ENCODE measurements at places on chromosomes 3 and 15.
A peak's percentile ranks its signal among the peaks of the same experiment; 100 is the strongest.

- no peak for ATAC-seq
Measured at GRCh38 chr15:48569591-48570302, 75.8 kb downstream of the FBN1 start.

- peak; percentile 64 for ATAC-seq
Measured at GRCh38 chr3:183180110-183180783, 17.7 kb upstream of the LAMP3 start.

DNA sequence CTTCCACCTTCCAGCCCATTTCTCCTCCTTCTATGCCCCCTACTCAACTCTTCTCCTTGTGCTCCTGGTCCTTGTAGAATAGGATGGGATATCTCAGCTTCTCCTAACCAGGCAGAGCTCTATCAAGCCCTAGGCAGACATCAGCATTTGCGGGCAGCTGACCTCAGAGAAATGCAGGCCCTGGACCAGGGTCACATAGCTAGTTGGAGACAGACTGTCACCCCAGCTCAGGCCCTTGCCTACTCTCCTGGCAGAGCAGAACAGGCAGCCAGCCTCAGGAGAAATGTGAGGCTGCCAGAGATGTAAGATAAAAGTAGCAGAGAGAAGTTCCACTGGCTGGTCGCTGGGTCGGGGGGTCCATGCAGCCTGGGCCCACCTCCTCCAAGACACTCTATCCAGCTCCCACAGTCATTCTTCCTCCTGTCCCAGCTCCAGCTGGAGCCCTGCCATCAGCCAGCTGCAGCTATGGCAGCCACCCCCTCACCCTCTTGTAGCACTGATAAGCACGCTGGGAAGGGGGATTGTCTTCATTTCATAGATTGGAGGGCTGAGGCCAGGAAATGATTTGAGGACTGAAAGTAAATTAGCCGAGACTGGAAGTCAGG, 4.0 kb downstream of the CYP8B1 start:
- ATAC-seq: no peak

DNA sequence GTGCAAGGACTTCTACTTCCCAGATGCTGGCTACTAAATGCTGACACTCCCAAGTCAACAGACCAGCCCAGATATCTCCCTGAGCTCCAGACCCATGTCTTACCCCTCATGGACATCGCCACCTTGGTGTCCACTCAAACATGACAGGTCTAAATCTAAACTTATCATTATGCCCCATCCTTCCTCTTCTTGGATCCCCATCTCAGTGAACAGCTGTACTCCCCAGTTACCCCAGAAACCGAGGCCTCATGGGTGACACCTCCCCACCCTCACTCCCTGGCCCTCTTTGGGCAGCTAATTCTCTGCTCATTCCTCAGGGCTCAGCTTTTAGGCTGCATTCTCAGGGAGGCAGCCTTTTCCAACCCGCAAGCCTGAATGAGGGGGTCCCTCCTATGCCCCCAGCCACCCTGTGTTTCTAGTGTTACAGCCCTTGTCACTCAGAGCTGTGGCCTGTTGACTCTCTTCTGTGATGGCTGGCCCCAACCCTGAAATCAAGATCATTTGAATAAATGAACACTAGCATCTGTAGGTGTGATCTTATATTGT, 5.4 kb downstream of the EHD4 start:
- ATAC-seq: no peak

- no peak for ATAC-seq
Measured at GRCh38 chr3:52844290-52844975, 9.6 kb upstream of the MUSTN1 start.

DNA sequence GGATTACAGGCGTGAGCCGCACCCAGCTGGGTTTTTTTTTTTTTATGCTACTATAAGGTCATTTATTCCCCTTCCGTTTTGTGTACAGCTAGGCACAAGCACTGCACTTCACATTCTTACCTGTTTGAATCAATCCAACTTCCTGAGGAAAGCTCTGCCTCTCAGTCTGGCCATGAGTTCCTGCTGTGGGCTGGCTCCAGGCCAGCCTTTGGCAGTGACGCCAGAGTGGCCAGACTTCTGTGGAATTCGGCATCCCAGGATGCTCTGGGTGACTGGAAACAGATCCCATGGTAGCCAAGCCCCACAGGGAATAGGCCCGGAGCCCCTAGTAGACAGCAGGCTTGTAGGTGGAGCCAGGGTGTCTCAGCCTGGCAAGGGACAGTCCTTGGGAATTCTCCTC, 21.5 kb upstream of the TIMP4 start:
- no peak for ATAC-seq

- no peak for ATAC-seq
Measured at GRCh38 chr3:105039004-105039403, 327.7 kb upstream of the ALCAM start.

DNA sequence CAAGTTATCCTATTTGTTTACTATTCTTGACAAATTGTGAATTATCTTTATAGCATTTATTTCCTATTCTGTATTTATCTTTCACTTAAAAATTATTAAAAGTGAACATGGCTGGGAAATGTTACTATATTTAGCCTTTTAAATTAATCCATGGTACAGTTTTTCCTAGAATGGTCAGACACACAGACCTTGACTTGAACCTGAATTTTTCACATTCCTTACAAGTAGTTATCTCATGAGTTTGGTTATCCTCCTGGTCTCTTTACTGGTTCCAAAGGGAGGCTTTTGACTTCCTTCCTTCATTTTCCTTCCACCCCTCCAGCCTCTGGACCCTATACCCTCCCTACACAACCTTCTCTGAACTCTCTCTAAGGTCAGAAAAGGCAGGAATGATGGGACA, 280.6 kb downstream of the SATB1 start:
- no peak for ATAC-seq

DNA sequence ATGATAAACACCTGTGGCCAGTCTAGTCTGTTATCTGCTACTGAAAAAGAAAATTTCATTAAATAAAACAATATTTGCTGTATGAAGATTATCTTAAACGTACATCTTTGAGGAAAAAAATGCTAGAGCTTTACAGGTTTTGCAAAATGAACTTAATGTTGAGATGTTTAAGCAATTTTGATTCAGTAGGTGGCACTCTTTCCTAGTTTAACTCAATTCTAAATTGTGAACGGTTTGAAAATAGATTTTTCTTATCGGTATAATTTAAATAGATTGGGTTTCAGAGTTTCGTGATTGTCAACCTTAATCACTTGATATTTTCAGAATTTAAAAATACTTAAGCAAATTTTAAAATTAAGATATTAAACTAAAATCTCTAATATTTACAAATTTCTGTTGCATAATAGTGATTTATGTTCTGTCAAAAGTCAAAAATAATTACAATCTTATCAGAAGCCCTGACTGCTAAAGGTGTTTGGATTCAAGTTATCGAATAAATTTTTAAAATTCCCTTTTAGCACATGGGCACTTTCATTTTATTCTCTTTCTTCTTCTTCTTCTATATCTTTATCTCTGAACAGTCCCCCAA, 7.0 kb upstream of the RNF111 start:
- no peak for ATAC-seq

DNA sequence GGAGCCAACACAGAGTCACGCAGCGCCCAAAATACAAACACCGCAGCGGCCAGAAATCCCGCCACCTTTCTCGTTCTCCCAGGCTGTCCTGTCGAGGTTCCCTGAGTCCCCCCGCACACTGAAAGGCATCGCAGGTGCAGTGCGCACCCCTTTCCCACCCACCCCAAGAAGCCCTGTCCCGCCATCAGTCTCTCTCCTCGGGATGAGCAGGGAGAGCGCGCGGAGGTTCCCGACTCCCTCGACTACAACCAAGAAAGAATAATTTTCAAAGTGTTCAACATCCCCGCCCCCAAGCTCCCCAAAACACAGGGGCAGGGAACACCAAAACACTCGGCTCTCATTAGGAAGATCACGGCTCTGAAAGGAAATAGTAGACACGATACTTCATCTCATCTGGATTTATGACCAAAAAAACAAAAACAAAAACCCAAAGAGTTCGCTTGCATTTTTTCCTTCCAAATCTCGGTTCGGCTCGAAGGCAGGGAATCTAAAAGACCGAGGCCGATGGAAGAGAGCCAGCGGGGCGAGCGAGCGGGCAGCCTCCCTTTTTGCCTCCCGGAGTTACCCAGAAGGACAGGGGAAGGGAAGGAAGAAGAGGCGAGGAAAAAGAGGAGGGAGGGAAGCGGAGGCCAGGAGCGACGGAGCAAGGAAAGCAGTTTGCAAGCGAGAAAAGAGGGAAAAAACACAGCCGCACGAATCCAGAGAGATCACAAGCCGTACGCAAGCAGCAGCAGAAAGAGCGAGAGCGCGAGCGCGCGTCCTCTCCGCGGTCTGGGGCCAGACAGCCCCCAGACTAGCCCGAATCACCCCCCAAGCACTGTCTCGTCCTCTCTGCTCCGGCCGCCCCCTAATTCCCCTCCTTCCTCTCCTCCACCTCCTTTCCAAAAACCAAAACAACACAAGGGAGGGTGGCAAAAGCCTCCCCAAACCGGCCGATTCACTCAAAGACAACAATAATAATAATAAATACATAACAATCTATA, 808 bp downstream of the BCL6 start:
- ATAC-seq: peak; percentile 22

- peak; percentile 79 for ATAC-seq
Measured at GRCh38 chr15:69997813-69998212, 99.9 kb downstream of the TLE3 start.

DNA sequence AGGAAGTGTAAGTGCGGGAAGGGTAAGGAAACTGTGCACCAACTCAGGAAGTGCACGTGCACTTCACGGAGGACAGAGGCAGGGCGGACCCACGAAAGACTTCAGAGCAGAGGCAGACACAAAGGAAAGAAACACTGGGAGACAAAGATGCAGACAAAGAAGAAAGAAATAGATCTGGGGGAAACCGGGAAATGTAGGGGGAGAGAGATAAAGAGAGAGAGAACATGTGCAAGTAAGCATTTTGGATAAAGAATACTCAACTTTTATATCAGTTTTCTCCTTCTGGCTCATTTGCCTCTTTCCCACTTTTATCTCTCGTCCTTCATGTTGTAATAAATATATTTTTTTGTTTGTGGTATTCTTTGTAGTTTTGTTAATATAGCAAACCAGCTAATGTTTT, 204.2 kb downstream of the WDR72 start:
- no peak for ATAC-seq

DNA sequence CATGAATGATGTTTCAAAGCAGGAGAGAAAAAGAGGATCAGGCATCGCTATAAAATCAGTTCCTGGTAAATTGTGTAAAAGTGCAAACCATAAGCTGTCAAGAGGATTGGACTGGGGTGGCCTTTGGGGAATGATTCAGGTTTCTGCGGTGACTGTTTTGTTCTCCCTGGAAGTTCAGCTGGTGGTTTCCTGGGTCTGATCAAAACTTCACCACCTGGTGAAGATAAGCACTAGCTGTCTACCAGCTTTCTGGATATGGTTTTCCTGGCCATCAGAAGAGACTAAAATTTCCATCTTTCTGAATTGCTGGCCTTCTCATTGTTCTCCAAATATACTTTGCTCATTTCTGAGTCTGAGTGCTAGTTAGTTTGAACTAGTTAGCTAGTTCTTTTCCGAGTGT, 2.7 kb upstream of the NANOGP8 start:
- no peak for ATAC-seq

- ATAC-seq: no peak
Measured at GRCh38 chr15:48149858-48150257, 28.2 kb downstream of the MYEF2 start.

- no peak for ATAC-seq
Measured at GRCh38 chr3:49530231-49530630, 24.0 kb upstream of the BSN start.

DNA sequence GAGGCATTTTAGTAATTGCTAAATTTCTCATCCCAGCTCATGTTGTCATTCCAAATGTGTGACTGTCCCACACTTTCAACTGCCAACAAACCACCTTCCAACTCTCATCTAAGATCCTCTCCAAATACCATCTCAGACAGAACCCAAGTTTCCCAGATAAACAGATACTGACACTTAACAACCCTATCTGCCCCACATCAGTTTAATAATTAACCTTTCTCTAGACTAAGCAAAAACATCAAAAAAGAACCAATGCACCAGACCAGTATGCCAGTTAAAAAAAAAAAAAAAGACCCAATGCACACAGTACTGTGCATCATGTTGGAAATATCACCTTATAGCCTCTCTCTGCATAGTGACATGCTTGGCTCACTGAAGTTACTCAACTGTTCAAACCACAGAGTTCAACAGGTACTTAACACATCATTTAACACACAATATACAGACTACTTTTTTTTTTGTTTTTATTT, 5.5 kb downstream of the SFMBT1 start:
- ATAC-seq: no peak

Measured in motor neuron (in vitro differentiated cells).